RPMI7951 (cell line): ENCODE measurements at places on chromosomes 1 and 21. TPM values are rescaled to one million over a fixed set of nuclear protein-coding genes. Genes with fewer than 3 reads are reported as not detected.

Gene OR2T11
- not detected in 2 replicates for total RNA-seq

DNA sequence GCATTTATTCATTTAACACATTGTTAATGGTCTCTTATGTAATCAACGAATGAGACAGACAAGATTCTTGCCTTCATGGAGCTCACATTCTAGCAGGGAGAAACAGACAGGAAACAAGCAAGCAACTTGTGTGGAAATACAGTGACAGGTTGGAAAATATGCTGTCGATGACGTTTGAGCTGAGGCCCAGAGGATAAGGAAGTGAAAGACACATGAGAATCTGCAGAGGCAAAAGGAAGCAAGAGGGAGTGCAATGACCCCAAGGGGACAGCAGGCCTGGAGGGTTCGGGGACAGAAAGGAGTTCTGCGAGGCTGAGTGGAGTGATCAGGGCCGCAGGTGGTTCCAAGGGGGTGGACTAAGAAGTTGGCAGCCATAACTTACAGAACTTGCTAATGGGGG, 60.6 kb upstream of the AKT3 start:
- DNase-seq = no peak

GRCh38 chr1:226712742-226713419, 26.2 kb downstream of the ITPKB start:
- no peak for DNase-seq

- no peak for DNase-seq
Observed at GRCh38 chr1:20726932-20727745, 5.4 kb downstream of the SH2D5 start.

GRCh38 chr1:27655151-27655937, 16.6 kb downstream of the IFI6 start:
- no peak for DNase-seq

DNA sequence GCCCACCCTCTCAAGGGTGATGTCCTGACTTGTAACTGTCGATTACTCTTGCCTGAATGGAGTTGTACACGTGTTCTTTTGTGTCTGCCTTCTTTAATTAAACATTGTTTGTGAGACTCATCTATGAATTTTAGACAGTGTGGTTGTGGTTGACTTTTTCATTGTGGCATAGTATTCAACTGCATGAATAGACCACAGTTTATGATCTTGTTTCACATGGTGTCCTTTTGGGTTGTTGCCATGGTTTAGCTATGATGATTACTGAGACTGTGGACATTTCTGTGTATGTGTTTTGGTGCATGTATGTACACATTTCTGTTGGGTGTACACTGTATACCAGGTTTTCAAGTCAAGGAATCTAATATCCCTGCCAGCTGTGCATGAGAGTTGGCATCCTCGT, 30.1 kb downstream of the PRMT2 start:
- DNase-seq = no peak

DNA sequence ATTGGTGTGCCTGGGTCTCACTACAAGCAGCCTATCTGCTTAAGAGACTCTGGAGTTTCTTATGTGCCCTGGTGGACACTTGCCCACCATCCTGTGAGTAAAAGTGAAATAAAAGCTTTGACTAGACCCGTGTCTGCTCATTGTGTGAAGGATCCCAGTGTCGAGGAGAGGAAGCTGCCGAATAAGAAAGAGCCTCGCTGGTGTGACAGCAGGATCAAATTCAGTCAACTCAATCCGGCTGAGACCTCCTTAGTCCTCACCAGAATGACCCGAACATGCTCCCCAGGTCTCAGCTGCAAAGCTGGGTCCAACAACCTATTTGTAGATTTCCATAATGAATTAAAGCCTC, 14.8 kb downstream of the CD2 start:
- no peak for DNase-seq

Gene THEM5
- not detected in 2 replicates for total RNA-seq
